Endothelial cell (in vitro differentiated cells): ENCODE measurements at places on chromosomes 6 and 20.

GRCh38 chr6:167270499-167271311 lies 20.4 kb upstream of the UNC93A start:
- no peak for DNase-seq

GRCh38 chr20:2701671-2702081 lies 9.1 kb downstream of the EBF4 start:
- DNase-seq = no peak

DNA sequence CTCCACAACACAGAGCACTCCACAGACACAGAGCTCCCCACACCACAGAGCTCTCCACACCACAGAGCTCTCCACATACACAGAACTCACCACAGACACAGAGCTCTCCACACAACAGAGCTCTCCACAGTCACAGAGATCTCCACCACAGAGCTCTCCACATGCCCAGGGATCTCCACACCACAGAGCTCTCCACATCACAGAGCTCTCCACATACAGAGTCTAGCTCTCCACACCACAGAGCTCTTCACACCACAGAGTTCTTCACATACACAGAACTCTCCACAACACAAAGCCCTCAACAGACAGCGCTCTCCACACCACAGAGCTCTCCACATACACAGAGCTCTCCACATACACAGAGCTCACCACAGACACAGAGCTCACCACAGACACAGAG lies 55.3 kb downstream of the ERMARD start:
- no peak for DNase-seq

DNA sequence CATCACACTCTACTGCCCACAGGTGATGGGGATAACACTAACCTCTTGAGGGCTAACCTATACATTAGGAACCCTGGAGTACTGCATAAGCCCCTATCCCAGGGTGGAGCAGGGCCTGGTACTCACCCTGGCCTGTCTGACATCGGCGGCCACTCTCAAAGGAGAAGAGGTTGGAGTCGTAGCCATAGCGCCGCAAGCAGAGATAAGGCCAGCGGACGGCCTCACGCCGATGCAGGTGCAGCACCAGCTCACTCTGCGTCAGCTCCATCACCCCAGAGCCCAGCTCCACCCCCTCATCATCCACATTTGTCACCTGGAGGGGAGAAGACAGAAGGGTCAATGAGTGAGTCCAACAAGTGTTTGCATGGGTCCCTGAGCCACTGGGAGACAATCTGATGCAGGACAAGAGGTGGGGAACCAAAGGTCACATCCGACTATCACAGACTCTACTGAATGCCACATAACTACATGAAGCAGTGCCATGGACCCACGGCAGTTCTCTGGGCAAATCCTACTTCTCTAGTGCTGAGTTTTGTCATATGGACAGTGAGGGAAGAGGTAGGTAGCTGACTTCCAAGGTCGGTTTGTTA lies 4.3 kb downstream of the FRS3 start:
- no peak for DNase-seq

DNA sequence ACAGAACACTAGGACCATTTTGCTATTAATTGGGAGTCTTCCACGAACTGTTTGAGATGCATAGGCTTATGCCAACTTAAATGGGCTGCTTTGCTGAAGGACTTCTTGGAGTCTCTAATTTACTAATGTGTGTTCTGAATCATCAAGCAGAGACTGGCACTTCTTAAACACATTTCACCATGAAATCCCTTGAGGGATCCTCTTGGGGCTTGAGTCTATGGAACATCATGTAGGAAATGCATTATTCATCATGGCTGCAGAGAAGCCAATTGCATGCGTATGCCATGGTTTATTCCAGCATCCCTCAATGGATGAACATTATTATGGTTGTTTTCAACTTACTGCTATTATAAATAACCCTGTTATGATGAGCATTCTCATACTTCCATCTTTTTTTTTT lies 73.4 kb downstream of the FGD2 start:
- no peak for DNase-seq

- DNase-seq = no peak
Observed at GRCh38 chr6:11262242-11262641, 29.8 kb upstream of the NEDD9 start.

- DNase-seq = peak; percentile 43
Observed at GRCh38 chr20:17083738-17084137, 143.1 kb upstream of the PCSK2 start.

- no peak for DNase-seq
Observed at GRCh38 chr20:5737966-5738365, 12.2 kb upstream of the SHLD1 start.

GRCh38 chr20:46955601-46956556 lies 61.2 kb downstream of the EYA2 start:
- DNase-seq = no peak

DNA sequence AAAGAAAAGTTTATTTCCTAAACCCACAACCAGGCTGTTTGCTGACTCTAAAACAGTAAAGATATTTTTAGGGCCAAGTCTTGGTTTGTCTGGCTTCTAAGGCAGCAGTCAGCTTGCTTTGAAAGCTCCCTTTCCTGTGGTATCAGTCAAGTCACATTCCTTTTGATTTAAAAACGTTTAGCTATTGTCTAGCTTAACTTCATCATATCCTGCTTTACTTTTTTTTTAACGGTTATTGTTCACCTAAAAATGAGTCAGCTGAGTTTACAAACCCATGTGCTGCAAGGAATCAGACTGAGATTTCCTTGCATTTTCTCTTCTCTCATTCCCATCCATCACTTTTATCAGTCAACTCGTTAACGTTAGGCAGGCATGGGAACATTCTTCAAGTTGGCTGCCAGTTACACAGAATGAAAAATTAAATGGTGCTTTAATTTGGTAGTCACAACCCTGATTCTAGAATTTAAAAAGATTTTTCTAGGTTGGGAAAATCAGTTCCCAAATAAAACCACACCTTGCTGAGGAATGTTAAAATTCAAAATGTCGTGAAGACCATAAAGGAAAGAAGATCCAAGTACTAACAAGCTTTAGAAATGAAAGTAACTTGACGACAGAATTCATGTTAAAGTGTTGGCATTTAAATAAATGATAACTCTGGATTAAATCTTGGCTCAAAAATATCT lies 45.9 kb downstream of the ELOVL5 start:
- no peak for DNase-seq

GRCh38 chr6:158293122-158293521 lies 19.1 kb upstream of the TULP4 start:
- no peak for DNase-seq

DNA sequence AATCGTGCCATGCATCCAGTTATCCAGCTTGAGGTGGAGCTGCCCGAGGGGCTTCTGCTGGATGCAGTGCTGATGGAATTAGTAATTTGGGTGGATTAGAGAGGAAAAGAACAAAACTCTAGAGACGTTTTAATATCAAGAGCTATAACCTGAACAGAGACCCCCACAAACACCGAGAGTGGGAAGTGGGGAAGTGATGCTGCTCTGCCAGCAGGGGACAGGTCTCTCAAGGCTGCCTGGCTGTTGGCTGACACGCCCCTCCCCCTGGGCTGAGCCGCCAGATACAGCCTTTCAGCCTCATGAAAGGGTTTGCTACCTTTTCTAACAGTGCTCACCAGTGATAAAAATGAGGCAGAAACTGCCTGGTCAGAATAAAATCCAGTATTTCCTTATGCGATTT lies 9.6 kb downstream of the LEMD2 start:
- DNase-seq = peak; percentile 56

DNA sequence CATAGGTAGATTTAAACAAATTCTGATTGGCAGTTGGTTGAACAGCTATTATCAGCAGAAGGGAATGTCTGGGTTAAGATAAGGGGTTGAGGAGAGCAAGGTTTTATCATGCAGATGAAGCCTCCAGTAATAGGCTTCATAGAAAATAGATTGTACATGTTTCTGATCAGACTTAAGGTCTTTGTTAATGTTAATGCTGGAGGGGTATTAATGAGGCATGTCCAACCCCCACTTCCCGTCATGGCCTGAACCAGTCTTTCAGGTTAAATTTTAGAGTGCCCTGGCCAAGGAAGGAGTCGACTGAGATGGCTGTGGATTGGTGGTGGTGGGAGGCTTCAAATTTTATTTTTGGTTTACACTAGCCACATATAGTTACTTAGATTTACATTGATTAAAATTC lies 3.4 kb downstream of the CLPSL1 start:
- no peak for DNase-seq

GRCh38 chr20:53938739-53939138 lies 131.7 kb downstream of the BCAS1 start:
- DNase-seq = no peak

DNA sequence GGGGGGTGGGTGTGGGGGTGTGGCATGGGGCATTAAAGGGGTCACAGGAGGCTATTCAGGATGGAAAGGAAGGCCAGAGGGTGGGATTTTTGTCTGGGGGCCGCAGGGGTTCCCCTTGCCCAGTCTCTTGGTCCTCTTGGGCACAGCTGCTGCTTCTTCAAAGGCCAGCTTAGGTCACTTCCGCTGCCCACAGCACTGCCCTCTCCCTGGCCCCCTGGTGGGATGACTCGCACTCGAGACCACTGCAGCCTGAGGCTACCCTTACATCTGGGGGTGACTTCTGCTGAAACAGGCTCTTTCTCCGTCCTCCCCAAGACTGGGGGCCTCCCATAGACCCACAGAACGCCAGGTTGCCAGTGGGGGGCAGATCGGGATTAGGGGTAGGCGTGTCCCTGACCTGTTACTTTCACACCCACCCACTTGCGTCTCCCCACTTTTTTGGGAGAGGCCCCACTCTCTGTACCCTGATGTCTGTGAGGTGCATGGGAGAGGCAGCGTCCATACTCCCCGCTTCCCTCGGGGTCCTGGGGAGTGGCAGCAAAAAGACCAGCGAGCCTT lies 1.3 kb downstream of the LKAAEAR1 start:
- DNase-seq = no peak

DNA sequence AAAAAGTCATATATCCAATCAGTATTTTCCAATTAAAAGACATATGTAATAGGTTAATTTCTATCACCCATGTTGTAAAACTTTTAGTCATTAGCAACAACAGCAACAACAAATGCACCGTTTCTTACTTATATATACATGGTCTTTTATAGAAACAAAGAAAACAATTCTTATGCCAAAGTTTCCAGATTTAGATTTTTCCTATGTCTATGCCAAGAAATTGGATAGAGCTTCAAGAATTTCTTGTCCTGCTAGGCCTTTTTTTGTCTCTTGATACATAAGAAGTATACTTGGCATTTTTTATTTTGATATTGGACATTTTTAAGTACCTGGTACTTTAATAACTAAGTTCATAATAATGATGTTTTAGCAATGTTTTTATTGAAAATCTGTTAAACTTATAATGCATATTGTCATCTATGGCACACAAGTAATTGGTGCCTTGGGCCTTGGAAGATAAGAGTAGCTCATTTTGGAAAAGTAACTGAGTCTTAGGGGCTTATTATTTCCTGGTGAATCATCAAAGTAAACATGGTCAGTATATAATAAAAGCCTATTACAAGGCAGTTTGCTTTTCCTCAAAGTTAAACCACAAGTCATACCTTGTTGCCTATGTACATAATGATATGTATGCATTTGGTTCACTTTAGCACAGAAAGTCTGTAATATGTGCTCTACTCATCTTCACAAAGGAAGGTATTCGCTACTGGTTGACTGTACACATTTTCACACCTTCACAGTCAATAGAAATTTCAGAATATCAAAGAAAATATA lies 10.1 kb upstream of the FRK start:
- no peak for DNase-seq

DNA sequence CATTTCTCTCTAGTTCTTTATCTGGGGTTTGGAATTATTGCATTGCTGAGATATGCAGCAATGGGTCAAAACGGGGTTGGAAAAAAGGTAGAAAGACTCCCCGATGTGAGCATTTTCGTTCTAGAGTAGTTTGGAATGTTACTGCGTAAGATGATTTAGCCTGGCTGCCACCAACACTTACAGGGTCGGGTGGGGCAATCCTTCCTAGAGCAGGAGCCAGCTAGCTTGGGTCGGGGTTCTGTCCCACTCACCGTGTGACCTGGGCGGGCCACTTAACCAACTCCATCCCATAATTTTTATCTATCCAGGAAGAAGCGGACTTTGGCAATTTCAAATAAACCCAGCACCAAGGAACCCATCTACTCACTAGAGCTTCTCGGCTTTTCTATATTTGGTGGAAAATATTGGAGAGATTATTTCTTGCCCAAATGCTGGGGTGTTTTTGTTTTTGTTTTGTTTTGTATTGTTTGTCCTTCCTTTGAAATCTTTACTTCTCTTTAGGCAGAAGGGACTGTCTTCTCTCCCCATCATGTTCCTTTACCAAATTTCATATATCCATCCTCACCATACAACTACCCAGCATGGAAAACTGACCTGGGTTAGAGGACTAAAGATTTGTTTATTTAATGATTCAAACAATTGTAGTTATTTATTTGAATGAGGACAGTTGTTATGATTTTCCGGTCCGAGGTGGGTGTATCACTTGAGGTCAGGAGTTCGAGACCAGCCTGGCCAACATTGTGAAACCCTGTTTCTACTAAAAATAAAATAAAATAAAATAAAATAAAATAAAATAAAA lies 72.4 kb downstream of the GPX5 start:
- no peak for DNase-seq

DNA sequence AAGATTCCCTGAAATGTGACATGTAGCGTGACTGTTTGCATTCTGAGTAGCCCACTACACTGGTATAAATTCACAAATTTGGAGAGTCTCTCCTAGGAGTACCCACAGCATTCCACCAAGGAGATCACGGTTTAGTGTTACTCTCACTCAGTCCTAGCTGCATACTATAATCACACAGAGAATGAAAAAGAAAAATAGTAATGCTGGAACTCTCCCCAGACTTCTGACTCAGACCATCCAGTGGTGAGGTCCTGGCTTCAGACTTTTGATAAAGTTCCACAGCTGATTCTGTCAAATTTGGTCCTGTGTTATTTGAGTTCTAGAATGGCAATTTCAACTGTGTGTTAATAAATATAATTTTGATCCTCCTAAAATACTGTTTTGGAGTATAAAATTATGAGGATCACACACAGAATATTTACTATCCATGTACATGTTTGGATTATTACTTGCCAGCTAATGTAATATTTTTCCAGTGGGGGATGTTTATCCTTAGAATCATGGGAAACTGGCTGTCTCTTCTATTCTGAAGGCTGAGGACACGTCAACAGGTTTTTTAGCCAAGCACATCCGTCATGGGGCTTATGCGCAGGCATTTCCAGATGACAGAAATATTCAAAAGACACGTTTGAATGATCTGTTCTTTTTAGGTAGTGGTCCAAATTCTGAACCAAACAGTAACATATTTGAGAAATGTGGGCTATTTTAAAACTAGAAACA lies 5.1 kb upstream of the KIAA0408 start:
- DNase-seq = no peak

DNA sequence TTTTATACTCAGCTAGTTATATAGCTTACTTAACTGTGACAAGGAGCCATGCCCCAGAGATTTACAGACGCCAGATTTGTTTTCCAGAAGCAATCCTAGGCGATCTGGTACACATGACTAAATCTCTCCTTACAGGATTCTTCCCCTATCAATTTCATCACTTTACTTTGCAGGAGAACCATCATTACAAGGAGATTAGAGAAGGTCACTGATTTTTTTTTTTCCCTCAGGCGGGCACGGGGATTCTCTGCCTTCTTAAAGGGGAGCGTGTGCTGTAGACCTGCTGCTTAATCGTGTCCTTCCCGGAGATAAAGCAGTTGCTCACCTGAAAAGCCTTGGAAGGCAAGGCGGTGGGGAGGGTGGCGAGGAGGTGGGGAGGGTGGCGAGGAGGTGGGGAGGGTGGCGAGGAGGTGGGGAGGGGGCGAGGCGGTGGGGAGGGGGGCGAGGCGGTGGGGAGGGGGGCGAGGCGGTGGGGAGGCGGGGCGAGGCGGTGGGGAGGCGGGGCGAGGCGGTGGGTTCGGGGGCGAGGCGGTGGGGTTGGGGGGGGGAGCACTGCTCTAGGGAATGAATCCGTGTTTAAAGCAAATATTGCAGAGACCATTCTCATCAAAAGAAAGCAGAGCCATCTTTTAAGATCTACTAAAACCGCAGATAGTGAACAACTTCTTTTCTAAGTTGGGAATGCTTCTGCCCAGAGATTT lies 14.3 kb upstream of the MRAP2 start:
- DNase-seq = no peak
